Mesothelial cell of epicardium (in vitro differentiated cells): ENCODE measurements at places on chromosomes 13 and 19. TPM values are rescaled to one million over a fixed set of nuclear protein-coding genes. Genes with fewer than 3 reads are reported as not detected.
A peak's percentile ranks its signal among the peaks of the same experiment; 100 is the strongest.

DNA sequence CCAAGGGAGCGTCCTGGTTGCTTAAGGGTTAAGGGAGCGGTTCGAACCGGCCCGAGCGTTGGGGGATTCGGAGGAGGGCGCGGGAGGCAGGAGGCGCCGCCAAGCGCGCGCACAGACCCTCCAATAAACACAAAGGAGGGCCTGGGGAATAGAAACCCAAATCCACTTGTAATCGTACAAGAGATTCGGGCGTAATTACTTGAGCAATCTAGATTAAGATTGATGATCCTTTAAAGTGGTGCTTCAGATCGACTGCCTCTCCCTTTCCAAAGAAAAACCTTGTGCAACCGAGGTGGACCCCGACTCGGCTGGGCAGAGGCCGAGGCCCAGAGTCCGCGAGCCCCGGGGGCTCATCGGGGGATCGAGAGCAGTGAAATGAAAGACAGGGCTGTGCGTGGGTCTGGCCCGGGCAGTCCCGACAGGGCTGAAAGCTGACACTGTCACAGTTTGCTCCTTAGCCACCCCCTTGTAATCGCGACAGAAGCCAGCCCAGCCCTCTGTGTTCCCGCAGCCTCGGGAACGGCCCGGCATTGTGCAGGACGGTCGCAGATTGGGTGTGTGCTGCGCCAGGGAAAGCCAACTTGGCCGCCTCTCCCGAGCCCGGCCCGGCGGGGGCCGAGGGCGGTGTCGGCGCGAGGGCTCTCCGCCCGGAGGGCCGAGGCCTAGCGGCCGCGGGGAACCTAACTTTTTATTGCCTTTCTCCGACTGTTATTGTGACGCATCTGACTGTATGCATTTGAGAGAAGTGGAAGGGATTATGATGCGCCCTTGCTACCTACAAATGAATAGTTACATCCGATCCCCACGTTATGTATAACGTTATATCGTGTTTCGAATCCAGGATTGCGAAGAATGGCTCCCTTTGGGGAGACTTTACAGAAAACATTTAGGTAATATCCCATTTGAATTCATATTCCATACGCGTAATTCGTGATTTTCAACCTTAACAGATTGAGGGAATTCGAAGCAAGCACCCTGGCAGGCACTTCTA lies 5.5 kb downstream of the MAB21L1 start:
- H3K4me1 ChIP-seq: peaks cover 39% of the 10 kb centered on the region
- H3K27me3 ChIP-seq: peaks cover 75% of the 10 kb centered on the region
- H3K4me3 ChIP-seq: peak overlapping the region; percentile 68
- peak; percentile 57 for DNase-seq
- H3K36me3 ChIP-seq: peaks cover 1% of the 10 kb centered on the region

DNA sequence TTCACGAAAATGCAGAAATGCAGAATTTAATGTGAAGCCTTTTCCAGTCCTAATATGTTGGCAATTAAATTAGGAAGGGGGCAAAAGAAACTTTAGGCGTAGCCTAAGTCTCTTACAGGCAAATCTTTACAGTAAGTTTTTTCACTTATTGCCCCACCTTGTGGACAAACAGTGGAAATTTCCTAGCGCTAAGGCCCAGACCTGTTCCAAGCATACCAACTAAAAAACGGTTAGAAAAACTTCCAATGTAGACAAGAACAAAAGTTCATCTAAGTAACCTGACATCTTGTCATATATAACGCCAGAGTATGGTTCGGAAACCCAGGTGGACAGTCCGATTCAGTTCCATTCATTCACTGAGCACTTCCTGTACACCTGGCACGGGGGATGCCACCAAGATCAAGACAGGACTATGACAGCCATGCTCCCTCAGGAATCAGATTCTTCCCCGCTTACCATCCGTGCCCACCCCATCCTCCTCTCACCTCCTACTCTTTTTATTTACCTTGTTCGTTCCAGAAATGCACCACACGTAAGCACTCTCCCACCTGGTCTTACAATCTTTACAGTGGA lies 4.9 kb downstream of the ZAR1L start:
- no peak for DNase-seq
- H3K27ac ChIP-seq: no peak overlapping the region
- H3K4me3 ChIP-seq: no peak overlapping the region
- no peaks in the 10 kb centered on the region for H3K27me3 ChIP-seq

DNA sequence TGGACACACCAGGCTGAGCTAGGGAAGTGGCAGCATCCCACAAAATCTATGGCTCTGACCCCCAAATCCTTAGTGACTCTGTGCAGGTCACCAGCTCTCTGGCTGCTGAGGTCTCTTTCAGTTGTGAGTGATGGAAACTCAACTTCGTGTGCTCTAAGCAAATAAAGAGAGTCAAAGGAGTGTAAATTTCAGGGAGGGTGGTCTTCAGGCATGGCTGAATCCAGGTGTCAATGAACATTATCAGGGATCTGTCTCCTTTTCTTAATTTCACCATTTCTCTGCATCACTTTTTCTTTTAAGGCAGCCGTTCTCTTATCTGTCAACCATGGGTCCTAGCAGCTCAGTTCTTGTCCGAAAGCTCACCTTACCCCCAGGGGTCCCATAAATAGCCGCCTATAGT lies 6.2 kb downstream of the CYP4F12 start:
- DNase-seq: no peak
- no peak overlapping the region for H3K27ac ChIP-seq
- H3K4me1 ChIP-seq: no peaks in the 10 kb centered on the region
- no peaks in the 10 kb centered on the region for H3K36me3 ChIP-seq

GRCh38 chr13:94351292-94351990 lies 128.0 kb downstream of the DCT start:
- no peak overlapping the region for H3K4me3 ChIP-seq
- H3K27me3 ChIP-seq: no peaks in the 10 kb centered on the region
- no peak for DNase-seq

DNA sequence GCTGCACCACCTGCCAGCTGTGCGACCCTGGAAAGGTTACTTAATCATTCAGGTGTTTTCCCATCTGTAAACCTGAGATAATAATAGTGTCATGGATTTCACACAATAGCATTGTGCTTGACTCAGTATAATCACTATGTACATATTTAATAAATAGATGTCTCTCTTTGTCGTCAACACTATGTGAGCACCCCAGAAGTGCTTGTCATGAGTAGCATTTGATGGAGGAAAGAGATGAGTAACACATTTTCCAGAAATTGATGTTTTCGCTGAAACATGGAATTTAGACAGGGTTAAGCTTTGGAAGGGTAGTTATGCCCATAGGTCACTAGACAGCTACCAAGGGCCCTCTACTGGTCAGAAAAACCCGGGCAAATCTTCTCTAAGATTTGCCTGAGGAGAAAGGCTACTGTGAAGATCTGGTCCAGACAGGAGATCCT lies 9.5 kb upstream of the MBNL2 start:
- H3K36me3 ChIP-seq: peaks cover 5% of the 10 kb centered on the region
- no peak overlapping the region for H3K27ac ChIP-seq
- peaks cover 18% of the 10 kb centered on the region for H3K4me1 ChIP-seq
- no peaks in the 10 kb centered on the region for H3K27me3 ChIP-seq

GRCh38 chr13:34078334-34078999 lies 260.5 kb downstream of the RFC3 start:
- peaks cover 2% of the 10 kb centered on the region for H3K4me1 ChIP-seq
- DNase-seq: no peak
- H3K36me3 ChIP-seq: peaks cover 6% of the 10 kb centered on the region
- no peaks in the 10 kb centered on the region for H3K27me3 ChIP-seq
- H3K4me3 ChIP-seq: no peak overlapping the region
- H3K27ac ChIP-seq: no peak overlapping the region

DNA sequence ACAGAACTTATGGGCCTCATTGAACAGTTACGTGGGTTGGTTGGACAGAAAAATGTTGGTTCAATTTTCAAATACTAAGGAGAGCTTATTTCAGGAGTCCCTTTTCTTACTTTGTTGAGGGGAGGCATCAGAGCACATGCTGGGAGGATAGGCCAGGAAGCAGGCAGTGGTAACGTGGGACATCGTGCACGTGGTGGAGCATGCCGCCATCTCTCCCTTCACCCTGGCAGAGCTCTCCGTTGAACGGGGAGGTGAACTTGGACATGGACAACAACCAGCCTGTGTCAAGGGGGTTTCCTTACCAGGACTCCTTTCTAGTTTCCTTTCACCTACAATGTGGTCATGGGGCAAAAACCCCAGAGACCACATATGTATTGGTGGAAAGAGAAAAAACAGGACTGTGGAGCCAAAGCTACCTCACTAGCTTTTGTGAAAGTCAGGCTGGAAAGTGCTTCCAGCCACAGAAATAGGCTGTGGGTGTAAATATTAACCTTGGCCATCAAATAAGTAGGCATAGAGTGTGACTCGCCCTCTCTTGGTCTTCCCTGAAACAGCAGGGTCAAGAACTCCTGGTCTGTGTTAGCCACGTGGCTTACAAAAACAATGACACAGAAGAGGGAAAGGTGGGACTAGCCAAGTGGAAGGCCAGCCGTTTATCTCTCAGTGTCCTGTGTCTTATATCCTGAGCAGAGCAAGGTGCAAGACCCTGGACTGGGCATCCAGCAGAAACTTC lies 14.4 kb downstream of the MICOS13 start:
- no peaks in the 10 kb centered on the region for H3K27me3 ChIP-seq
- H3K36me3 ChIP-seq: peaks cover 37% of the 10 kb centered on the region
- H3K4me3 ChIP-seq: no peak overlapping the region
- peaks cover 4% of the 10 kb centered on the region for H3K4me1 ChIP-seq

TNFSF13B gene
- total RNA-seq: 1.1 to 2.1 TPM (median 1.6 TPM) in 3 replicates

ZNF442 gene
- total RNA-seq: 3.7 to 5.9 TPM (median 4.3 TPM) in 3 replicates

CGB3 gene
- total RNA-seq: not detected in 3 replicates

ZNF835 gene
- 0.07 to 0.34 TPM in 2 of 3 replicates, not detected in the other for total RNA-seq
